DMS53 (cell line): ENCODE measurements at places on chromosomes 2 and 18.

- DNase-seq = no peak
Observed at GRCh38 chr18:75135158-75135725, 73.7 kb downstream of the PTGR3 start.

DNA sequence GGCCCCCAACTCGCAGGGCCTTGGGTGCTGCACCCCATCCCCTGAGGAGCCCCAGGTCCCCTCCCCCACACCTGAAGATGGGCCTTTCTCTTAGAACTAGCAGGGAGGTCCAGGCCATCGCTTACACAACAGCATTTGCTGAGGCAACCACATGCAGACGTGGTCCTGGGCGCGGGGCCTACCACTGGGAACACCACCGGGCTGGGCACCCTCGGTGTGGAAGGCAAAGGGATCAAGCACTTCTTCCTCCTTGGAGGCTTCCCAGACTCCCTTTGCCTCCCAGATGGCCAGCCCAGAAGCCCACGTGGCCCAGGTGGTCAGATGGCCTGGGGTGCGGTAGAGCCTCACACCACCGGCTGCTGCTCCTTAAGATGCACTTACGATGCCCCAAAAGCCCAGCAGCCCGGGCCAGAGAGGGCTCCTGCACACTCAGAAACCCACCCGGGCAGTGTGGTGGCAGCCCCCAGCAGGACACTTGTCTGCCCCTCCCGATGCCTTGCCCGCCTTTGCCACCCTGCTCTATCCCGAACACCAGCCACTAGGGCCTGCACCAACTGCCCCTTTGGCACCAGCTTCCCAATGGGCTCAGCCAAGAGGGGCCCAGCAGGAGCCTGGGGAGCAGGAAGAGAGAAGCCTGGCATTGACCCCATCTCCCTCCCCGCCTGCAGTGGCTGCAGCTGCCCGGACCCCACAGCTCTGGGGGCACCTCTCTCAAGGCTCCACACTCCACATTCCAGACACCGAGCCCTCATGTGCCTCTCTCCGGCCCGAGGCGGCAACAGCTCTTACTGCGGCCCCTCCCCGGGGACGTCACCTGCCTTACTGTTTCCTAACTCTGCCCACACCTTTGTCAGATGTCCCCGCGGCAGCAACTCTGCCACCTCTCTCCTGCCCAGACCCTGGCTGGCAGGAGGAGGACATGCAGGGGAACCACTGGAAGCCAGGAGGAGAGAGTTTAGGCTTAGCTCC is 13.9 kb upstream of the MLPH start:
- no peak for DNase-seq

GRCh38 chr2:20576598-20577115 is 74.2 kb downstream of the HS1BP3 start:
- DNase-seq = no peak

GRCh38 chr2:18464913-18465312 is 95.5 kb downstream of the RDH14 start:
- DNase-seq = no peak

DNA sequence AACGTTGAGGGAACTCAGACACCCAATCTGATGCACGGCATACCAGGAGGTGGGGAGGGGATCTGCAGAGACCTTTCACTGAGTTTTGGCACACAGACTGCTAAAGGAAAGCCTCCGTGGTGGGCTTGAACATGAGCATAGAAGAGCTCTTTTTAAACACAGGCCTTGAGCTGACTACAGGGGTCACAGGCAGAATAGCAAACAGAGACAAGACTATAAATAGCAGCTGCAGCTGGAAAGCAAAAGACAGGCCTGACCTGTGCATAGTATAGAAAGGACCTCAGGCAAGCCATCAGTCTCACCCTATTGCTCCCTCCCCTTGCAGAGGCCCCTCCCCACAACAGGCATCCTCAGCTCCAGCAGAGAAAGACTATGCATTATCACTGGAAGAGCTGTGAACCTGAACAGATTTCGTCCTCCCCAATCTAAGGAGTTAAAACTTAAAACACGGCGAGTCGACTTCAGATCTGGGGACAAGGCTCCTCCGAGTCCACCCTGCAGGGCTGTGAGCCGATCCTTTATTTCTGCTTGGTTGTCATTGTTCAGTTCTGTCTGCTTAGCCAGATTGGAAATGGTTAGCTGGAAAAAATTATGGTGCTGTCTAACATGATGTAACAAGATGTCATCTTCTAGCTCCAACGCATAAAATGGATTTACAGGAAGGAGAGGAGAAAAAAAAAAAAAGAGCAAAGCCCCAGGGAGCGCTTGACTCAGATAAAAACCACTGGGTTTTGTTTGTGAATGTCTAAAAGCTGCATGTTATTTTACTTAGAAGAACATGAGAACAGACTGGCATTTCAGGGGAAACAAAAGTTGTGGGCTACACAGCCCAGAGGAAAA is 25.2 kb upstream of the LCLAT1 start:
- peak; percentile 17 for DNase-seq

- peak; percentile 60 for DNase-seq
Observed at GRCh38 chr18:47263430-47264307, 12.2 kb upstream of the SKOR2 start.

GRCh38 chr2:144210076-144210475 is 309.8 kb downstream of the ZEB2 start:
- no peak for DNase-seq

- DNase-seq = no peak
Observed at GRCh38 chr2:140257692-140258300, 1477.6 kb upstream of the NXPH2 start.

GRCh38 chr18:25456334-25457010 is 104.5 kb upstream of the ZNF521 start:
- no peak for DNase-seq

DNA sequence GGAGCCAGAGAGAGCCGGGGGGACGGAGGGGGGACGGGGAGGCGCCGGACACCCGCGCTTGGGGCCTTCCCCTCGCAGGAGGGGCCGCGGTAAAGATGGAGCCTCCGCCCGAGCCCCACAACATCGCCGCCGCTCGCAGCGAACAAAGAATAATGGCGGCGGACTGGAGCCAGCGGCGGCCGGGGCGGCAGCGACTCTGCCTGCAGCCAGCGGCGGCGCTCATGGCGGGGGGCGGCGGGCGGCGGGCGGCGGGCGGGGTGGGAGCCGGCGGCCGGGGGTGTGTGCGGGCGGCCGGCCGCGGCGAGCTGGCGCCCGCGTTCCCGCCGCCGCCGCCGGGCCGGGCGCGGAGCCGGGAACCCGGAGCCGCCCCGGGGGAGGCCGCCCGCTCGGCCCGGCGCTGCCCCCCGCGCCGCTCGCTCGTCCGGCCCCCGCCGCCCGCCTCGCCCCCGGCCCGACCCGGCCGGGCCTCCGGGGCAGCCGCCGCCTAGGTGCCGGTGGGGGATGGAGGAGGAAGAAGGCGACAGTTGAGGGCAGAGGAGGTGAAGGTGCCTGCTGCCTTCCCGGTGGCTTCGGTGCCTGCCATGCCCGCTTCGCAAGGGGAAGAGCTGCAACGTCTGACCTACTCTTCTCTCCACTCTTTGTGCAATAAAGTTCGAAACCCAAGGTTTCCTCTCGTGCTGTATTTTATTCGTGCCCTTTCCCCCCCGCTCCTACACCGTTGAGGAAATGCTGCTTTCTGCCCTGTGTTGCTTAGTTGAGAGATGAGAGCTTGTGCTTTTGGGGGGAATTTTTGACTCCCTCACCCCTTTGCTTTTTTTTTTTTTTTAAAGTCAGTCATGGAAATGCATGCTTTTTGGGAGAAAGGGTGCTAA is 634 bp downstream of the CREB1 start:
- peak; percentile 66 for DNase-seq

GRCh38 chr18:58633874-58634273 is 5.0 kb upstream of the ALPK2 start:
- DNase-seq = no peak

DNA sequence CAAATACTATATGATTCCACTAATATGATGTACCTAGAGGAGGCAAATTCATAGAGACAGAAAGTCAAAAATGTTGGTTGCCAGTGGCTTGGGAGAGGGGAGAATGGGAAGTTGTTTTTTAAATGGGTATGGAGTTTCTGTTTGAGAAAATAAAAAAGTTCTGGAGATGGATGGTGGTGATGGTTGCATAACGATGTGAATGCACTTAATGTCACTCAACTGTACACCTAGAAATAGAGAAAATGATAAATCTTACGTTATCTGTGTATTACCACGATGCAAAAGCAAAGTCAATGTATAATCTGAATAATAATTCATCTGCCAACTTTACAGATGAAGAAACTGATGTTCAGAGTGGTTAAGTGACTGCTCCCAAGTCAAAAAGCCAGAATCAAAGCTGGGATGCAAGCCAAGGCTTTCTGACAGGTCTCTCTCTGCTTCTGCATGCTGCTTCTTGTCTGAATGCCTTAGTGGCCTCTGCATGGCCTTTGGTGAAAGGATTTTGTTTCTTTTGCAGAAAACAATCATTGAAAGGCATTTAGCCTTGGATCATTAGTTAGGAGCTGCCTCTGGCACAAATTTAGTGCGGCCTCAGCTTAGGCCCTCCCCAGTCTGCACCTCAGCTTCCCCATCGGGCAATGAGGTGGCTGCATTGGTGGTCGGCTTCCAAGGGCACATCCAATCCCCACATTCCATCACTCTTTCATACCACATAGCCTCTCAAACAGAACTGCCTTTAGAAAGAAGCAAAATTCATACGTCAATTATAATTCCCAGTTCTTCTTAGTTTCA is 46.5 kb upstream of the MYCN start:
- no peak for DNase-seq

DNA sequence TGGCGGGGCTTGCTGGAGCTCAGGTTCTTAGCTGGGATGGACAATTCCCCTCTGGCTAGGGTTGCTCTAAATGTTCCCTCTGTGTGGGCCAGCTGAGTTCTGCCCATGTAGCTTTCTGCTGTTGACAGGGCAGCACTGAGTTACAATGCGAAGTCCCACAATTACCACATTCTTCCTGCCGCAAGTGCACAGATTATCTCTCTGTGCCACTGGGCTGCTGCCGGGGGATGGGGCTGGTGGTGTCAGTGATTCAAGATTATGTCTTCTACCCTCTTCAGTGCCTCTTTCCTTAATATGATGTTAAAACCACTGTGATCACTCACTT is 708.1 kb downstream of the SLC4A3 start:
- no peak for DNase-seq

GRCh38 chr2:10264506-10265328 is 38.0 kb upstream of the HPCAL1 start:
- DNase-seq = no peak

DNA sequence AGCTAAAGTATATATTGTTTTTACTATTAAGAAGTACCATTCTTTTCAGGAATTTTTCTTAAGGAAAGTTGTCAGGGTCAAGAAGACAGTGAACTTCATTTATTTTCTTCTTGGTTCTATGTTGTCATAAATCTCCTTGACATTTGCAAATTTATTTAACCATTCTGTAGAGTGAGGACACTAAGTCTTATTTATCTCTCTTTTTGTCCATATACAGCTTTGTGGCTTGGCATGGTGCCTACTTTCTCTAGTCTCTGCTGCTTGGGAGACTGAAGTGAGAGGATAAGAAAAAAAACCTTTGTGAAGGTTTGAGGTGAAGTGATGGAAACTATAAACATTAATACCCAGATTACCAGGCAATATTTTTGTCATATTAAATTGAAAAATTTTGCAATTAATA is 1389.4 kb downstream of the SUCLG1 start:
- DNase-seq = peak; percentile 74

- peak; percentile 78 for DNase-seq
Observed at GRCh38 chr2:122451040-122451439, 695.6 kb downstream of the TSN start.

DNA sequence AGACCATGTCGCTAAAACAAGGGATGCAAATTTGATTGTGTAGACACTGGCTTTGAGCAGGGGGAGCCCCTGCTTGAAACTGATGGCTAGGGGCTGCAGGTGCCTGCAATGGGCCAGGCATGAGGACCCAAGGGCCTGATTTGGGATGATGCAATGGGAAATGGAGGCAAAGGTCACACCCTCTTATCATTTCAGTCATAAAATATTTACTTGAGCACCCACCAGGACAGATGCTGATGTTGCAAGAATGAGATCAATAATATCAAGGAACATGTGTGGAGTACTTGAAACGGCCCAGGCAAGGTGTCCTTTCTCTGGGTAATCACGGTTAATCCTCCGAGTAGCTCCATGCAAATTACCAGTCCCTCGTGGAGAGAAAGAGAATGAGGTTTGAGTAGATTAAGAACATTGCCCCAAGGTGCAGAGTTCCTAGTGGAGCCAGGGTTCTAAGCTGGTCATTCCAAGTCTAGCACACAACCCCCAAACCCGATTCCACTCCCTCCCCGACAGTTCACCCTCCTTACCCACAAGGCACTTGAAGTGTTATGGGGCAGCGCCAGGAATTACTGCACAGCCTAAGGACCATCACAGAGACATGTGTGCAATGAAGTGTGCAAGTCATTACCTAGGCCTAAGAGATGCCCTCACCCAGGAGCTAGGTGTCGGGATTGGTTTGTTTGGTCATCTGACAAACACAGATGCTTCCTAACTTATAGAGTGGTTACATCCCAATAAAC is 14.0 kb upstream of the TMBIM1 start:
- DNase-seq = no peak

- DNase-seq = no peak
Observed at GRCh38 chr2:224098481-224099230, 59.6 kb upstream of the SERPINE2 start.

GRCh38 chr2:216170076-216170763 is 61.1 kb downstream of the XRCC5 start:
- DNase-seq = no peak

GRCh38 chr2:140601342-140601741 is 1529.5 kb downstream of the LRP1B start:
- no peak for DNase-seq

- DNase-seq = peak; percentile 56
Observed at GRCh38 chr2:208179028-208179609, 10.7 kb downstream of the C2orf80 start.

DNA sequence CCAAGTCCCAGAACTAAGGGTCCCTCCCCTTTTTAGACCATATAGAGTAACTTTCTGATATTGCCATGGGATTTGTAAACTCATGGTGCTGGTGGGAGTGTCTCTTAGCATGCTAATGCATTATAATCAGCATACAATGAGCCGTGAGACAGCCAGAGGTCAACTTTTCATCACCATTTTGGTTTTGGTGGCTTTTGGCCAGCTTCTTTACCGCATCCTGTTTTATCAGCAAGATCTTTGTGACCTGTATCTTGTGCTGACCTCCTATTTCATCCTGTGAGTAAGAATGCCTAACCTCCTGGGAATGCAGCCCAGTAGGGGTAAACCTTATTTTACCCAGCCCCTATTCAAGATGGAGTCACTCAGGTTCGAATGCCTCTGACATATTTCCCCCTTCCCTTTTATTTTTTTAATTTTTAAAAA is 148.2 kb downstream of the PHLPP1 start:
- no peak for DNase-seq
